ENCODE measurements at places on chromosomes 11 and 22. TPM values are rescaled to one million over a fixed set of nuclear protein-coding genes. Genes with fewer than 3 reads are reported as not detected.

The HTR3A gene
- total RNA-seq = 0.21 TPM

The A4GALT gene
- total RNA-seq = 6.9 TPM

The PATE2 gene
- total RNA-seq = 0.18 TPM

The ZBTB3 gene
- total RNA-seq = 12.9 TPM

The CASP5 gene
- not detected for total RNA-seq

The CRYBB3 gene
- 0.67 TPM for total RNA-seq

The MSANTD4 gene
- total RNA-seq = 19.6 TPM

The POU2F3 gene
- not detected for total RNA-seq

The OR51B4 gene
- total RNA-seq = not detected

Data from Panc1 (cell line).